ENCODE measurements at places on chromosomes 12 and 14.

DNA sequence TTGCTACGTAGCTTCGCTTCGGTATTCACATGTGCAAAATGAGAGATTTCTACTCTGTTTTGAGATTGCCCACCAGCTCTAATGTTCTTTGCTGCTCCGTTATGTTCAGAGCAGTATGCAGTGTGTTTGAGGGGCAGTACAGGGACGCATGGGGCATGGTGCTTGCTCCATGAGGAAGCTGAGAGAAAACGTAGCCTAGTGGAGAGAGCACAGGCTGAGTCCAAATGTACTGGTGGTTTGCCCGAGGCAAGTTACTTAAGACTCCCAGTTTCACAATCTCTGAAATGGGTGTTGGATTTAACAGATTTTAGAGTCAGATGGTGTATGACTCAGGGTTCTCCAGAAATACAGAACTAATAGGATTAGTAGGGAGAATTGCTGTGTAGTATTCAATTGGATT lies 310.5 kb downstream of the ETNK1 start:
- no peak for DNase-seq

DNA sequence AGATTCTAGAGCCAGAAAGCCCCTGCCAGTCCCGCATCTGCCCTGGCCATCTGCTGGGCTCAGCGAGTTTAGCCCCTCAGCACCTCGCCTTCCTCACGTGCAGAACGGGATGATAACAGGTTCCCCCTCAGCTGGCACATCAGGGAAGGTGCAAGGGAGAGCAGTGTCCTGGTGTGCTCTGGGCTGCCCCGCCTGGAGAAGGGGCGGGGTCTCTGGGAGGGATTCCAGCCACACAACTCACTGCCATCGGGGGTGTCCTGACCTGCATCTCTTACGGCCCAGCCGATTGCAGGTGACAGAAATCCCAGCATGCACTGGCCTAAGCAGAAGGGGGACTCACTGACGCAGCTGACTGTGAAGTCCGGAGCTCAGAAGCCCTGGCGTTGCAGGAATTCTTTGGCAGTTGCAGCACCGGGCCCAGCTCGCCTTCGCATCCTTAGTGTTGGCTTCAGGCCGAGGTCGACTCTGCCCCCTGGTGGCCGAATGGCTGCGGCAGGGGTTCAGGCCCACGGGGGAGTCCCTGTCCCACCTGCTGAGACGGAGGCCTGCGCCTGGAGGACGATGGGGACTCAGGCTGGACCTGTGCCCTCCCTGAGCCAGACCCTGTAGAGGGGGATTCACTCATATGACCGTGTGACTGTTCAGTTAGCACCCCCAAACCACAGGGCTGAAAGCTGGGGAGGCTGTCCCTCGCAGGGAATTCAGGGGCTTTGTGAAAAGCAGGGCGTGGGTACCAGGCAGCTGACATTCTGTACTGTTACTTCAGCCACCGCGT lies 178.6 kb downstream of the ADGRD1 start:
- DNase-seq = peak; percentile 94

DNA sequence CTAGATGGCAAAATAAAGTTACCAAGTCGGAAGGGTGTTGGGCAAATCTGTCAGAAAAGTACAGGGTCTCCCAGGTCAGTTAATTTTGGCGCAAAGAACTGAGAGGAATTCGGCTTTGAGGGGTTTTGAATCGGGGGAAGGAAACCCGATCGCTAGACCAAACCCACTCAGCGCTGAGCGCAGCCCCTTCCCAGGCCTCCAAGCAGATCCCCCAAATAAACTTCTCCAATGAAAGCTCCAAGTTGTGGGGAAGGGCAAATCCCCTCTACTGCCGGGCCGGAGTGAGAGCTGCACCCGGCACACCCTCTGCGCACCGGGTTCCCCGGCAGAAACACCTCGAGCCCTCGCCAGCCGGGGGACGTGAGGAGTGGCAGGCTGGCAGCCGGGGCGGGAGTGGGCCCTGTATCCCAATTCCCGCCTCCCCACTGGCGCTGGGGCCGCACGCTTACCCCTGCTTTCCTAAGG lies 441 bp downstream of the E2F7 start:
- no peak for DNase-seq

DNA sequence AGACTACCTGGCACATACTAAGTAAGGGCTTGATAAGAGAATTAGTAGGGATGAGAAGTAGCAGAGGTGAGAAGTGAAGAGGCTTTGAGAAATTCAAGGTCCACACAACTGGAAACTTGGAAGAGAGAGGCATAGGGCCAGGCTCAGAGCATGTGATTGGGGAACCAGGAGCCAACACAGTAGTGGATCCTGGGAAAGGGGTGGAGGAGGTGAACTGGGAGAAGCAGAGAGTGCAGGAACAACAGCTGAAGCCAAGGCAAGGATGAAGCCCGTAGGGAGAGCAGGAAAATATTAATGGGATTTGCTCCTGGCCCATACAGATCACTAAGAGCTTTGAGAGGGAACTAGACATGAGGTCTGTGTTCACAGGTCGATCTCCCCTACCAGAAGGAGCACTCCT lies 1.4 kb upstream of the ITGB7 start:
- no peak for DNase-seq

DNA sequence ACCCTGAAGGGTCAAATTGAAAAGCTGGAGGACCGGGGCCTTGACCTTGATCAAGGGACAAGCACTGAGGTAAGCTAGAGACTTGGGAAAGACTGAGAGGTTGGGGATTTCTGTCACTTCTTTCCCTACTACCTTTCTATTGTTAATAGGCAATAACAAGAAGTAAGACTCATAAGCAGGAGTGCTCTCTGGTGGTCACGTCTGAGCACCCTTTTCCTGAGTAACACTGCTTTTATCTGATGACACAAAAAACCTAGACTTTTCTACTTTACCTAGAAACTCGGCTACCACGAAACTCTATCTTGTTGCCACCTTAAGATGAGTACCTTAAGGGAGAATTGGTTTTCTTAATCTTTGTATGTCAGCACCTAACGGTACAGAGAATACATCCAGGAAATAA lies 35.5 kb upstream of the PPFIBP1 start:
- DNase-seq = no peak

DNA sequence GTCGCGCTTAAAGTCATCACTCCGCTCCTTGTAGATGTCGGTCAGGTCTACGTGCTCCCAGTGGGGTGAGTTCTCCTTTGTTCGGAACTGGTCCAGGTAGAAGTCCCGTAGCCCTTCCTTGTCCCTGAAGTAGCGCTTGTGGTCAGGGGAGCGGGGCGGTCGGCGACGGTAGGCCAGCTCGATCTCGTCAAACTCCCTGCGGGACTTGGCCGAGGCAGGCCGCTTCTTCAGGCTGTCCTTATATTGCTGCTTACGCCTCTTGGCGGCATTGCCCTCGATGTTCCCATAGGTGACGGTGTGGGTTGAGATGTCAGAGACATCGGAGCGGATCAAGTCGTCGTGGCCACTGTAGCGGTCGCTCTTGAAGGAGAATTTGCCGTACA lies 367.2 kb downstream of the EMP1 start:
- no peak for DNase-seq

DNA sequence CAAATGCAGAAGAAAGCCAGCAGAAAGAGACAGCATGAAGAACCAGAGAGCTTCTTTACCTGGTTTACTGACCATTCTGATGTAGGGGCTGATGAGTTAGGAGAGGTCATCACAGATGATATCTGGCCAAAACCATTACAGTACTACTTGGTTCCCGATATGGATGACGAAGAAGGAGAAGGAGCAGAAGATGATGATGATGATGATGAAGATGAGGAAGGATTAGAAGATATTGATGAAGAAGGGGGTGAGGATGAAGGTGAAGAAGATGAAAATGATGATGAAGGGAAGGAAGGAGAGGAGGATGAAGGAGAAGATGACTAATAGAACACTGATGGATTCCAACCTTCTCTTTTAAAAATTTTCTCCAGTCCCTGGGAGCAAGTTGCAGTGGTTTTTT lies 178.2 kb upstream of the CRY1 start:
- DNase-seq = no peak

GRCh38 chr12:80498059-80498728 lies 54.2 kb downstream of the PTPRQ start:
- DNase-seq = no peak
